ENCODE measurements at places on chromosomes 4 and X.

- no peak for DNase-seq
Measured at GRCh38 chr4:158771776-158772175, 3.0 kb downstream of the FNIP2 start.

DNA sequence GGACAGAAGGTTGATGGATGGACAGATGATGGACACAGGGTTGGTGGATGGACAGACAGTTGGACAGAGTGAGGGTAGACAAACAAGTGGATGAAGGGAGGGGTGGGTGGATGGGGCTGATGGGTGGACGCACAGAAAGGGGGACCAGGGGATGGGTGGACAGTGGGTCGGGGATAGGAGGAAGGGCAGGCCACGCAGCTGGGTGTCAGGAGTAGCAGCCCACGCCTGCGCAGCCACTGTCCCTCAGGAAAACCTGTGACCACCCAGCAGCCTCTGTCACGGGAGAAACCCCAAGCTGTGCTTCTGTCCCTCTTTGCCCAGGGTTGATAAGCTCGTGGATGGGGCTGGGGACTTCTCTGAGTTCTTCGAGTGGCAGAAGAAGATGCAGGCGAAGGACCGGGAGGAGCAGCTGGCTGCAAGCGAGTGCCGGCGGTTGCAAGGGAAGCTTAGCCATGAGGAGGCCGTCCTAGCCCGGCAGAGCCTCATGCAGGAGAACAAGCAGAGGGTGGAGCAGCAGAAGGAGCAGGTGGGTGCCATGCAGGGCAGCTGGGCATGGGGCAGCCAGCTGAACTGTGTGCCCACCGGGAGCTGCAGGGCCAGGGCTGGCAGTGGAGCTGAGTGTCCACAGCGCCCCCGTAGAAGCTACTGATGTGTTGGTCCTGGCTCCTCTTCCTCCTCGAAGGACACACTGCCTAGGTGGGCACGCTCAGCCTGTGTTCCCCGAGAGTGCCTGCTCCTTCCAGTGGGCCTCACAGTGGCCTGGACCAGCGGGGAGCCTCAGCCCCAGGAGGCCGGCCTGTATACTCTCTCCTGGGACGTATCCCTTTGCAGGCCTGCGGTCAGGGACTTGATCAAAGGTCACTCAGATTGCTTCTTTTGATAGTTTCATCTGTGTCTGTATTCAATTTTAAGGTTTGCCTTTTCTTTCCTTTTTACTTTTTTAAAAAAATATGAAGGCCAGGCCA lies 16.8 kb upstream of the RNF4 start:
- no peak for DNase-seq

GRCh38 chr4:184729946-184730345 lies 4.0 kb downstream of the CENPU start:
- DNase-seq = no peak

GRCh38 chr4:186570193-186570996 lies 15.0 kb upstream of the MTNR1A start:
- DNase-seq = peak; percentile 80

GRCh38 chrX:40875476-40875875 lies 140.1 kb upstream of the MED14 start:
- DNase-seq = no peak

GRCh38 chrX:81202456-81202819 lies 536 bp downstream of the SH3BGRL start:
- no peak for DNase-seq

DNA sequence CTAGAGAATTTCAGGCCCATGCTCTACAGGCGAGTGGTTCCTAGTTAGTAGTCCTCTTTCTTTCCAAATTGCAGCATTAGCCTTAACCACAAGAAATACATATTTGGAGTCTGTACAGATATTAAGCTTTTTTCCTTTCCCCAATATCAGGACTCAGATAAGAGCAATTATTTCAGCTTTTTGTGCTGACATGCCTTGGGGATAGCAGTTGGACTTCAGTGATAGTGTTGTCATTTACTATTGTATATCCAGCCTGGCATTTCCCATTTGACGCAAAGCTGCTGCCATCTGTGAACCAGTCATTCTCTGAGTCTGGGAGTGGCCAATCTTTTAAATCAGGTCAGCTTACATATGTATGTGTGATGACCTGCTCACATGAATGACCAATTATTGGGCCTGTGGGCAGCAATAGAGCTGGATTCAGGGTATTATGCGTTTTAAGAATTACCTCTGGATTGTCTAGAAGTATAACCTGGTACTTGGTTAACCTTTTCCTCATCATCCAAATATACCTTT lies 6.8 kb upstream of the CEP135 start:
- peak; percentile 9 for DNase-seq

- no peak for DNase-seq
Measured at GRCh38 chr4:48664938-48665337, 115.1 kb downstream of the FRYL start.

GRCh38 chr4:154044742-154045485 lies 256.0 kb upstream of the SFRP2 start:
- no peak for DNase-seq

DNA sequence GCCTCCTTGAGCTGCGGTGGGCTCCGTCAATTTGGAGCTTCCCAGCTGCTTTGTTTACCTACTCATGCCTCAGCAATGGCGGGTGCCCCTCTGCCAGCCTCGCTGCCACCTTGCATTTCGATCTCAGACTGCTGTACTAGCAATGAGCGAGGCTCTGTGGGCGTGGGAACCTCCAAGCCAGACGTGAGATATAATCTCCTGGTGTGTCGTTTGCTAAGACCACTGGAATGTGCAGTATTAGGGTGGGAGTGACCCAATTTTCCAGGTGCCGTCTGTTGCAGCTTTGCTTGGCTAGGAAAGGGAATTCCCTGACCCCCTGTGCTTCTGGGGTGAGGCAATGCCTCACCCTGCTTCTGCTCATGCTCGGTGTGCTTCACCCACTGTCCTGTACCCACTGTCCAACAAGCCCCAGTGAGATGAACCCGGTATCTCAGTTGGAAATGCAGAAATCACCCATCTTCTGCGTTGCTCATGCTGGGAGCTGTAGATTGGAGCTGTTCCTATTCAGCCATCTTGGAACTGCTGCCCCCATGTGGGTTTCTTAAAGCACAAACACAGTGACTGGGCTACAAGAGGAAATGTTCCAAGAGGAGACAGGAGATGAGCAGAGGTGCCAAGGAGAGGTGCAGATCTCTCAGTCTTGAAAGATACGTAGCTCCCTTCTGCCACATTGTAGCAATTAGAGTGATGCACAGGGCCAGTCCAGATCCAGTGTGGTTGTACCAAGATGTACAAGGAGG lies 193.0 kb upstream of the IGFBP7 start:
- no peak for DNase-seq

- DNase-seq = no peak
Measured at GRCh38 chr4:78654807-78655206, 103.2 kb downstream of the ANXA3 start.

DNA sequence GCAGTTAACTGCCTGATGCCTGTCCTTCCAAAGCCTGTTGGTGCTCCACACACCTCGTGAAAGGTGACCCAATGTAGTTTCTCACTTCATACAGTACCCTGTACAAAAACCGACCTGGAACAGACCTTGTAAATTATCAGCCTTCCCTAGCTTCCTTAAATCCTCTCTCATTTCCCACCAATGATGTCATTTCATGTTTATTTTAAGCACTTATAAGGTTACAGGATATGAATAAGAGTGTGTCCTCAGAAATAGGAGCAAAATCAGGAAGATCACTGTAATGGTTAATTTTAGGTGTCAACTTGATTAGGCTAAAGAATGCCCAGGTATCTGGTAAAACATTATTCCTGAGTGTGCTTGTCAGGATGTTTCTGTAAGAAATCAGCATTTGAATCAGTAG lies 44.7 kb downstream of the TMEM150C start:
- no peak for DNase-seq

DNA sequence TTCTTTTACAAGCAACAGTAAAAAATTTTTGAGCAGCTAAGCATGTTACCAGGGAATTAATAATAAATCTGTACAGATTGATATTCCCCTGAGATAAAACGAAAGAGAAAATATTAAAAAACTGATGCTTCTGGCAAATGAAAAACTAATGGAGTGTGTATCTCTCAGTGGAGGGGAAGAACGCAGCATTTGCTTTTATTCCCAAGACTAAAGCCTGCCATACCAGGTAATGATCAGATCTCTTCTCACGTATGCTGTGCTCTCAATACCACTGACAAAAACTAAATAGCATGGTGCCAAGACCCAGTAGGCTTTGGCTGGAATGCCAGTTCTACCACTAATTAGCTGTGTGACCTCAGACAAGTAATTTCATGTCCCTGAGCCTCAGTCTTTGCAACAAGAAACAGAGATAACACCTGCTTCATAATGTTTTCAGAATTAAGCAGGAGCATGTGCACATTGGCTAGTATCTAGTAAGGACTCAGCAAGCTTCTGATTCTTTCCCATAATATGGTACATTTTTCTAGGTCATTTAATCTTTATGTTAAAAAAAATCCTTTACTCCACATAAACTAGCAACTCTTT lies 179.6 kb downstream of the CENPC start:
- no peak for DNase-seq

DNA sequence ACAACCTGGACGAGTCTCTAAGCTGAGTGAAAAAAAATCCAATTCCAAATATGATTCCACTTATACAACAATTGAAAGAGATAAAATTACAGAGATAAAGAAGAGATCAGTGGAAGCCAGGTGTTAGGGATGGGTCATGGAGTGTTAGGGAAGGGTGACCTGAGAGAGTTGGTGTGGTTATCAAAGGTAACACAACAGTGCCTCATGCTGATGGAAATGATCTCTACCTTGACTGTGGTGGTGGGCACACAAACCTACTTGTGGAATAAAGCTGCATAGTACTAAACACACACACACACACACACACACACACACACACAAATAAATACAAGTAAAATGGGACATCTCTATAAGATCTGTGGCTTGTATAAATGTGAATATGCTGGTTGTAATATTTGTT lies 26.0 kb downstream of the BEND2 start:
- DNase-seq = no peak

DNA sequence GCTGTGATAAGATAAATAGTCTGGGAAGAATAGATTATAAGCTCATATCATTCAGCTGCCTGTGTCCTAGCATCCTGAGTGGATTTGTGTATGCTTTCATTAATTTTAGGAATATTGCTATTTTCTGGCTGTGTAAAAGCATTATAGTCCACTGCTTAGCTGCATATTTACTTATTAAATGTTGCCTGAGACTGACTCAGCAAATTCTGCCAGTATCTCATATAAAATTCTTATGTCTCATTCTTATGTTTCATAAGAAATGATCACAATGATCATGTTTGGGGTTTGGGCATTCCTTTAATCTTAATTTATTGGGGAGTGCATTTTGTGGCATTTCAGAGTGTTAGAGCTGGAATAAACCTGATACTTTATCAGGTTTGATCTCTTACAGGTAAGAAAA lies 34.9 kb downstream of the RASSF6 start:
- no peak for DNase-seq

- no peak for DNase-seq
Measured at GRCh38 chrX:72021975-72022374, 109.7 kb downstream of the RTL5 start.

- peak; percentile 79 for DNase-seq
Measured at GRCh38 chrX:39065051-39065871, 264.0 kb downstream of the MID1IP1 start.

- no peak for DNase-seq
Measured at GRCh38 chr4:86014599-86014998, 345.3 kb downstream of the MAPK10 start.

GRCh38 chrX:110425222-110426154 lies 66.8 kb downstream of the RTL9 start:
- no peak for DNase-seq

- no peak for DNase-seq
Measured at GRCh38 chr4:107744532-107744931, 24.5 kb upstream of the PAPSS1 start.

- no peak for DNase-seq
Measured at GRCh38 chr4:158161551-158162354, 11.1 kb downstream of the GASK1B start.
